ENCODE measurements at places on chromosomes 5 and 9. TPM values are rescaled to one million over a fixed set of nuclear protein-coding genes. Genes with fewer than 3 reads are reported as not detected.

- no peak for DNase-seq
Measured at GRCh38 chr9:69925452-69925851, 104.8 kb downstream of the CFAP95 start.

DNA sequence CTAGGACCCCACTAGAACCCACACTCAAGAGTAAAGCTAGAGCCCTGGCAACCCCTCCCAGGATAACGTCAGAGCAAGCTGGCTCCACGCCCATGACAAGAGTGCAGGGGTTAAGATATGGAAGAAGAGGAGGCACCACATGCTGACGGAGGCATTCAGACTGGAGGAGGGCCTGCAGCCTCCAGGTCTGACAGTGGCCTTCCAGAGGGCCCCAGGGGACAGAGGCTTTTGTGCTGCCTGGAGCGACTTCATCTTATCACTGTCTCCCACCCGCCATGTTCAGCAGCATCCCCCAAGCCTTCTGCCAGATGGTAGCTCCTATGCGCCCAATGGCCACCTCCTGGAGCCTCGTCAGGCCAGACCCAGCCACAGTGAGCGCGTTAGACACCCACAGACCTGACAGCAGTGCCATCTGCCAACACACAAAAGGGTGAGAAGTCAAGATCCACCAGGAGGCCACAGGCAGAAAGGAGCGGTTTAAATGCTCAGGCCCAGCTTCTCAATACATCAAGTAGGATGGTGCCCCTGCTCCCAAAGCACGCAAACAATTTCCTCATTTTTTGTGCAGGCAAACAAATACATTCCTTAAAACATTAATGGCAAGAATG lies 65.8 kb downstream of the C5orf15 start:
- DNase-seq: no peak

DNA sequence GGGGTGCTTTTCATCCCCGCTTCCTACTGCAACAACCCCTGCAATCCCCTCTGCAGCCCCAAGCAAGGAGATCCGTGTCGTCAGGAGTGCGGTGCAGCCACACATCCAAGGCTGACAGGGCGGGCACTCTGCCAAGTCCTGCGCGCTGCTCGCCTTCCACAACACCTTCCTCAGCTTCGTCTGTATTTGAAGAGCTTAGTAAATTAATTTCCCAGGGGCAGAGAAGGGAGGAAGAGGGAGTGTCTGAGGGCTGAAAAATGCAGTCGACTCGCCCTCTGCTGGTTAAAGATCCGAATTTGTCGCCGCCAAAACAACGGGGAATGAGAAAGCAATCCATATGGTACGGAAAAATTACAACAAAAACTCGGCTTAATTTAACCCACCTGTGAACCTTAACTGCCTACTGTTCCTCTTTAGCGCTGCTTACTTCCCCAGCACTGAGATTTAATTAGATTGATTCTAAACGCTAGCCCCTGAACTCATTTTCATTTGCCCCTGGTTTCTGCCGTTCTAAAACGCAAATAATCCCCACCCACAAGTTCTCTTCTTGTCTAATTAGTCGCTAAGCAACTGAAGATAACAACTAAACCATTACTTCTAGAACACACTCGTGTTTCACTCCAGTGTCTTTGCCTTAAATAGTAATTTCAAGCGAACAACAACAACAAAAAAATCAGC lies 10.9 kb upstream of the PCDHB1 start:
- no peak for DNase-seq

DMRT3 gene
- not detected for total RNA-seq

DNA sequence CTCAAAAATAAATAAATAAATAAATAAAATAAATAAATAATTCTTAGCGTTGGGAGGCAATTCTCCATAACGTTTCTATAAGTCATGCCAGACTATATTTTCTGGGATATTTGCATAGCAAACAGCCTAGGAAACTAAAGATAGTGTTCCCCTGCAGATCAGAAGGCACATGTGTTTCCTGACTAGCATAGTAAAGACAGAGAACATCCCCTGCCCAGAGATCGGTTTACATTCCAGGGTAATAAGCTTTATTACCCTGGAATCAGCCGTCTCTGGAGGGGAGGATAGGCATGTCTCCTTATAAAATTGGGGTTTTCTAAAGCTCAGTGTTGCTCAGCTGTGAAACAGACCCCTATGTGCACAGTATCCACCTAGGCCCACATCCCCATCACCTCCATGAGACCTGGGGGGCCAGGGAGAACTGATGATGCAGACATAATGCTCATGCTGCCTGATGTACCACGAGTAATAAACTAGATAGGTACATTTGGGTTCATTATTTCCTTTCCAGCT lies 36.9 kb upstream of the IFNK start:
- no peak for DNase-seq

CTNNA1 gene
- 62.0 TPM for total RNA-seq

DNA sequence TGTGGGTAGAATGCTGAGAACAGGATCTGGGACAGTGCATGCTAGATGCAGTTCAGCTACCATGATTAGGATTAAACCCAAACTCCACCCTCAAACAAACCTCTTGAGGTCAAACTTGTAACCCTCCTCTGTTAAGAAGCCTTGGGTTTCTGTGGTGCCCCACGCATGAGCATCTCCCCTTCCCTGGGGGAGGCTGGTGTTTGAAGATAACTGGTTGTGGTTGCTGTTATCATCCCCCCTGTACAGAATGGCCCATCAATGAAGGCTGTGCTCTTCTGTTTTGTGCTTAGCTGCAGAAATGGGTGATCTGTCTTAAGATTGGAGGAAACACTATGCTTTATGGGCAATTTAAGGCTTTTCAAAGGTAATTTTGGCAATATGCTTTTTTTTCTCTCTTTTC lies 4.4 kb upstream of the DAB2IP start:
- DNase-seq: no peak

Data from activated CD8-positive, alpha-beta memory T cell treated with anti-CD3 and anti-CD28 coated beads, Interleukin-2, amount 10 ng/mL, durations not matched to agents 7 days and 5 days (primary cell).